ENCODE measurements at places on chromosomes 11 and 22.

DNA sequence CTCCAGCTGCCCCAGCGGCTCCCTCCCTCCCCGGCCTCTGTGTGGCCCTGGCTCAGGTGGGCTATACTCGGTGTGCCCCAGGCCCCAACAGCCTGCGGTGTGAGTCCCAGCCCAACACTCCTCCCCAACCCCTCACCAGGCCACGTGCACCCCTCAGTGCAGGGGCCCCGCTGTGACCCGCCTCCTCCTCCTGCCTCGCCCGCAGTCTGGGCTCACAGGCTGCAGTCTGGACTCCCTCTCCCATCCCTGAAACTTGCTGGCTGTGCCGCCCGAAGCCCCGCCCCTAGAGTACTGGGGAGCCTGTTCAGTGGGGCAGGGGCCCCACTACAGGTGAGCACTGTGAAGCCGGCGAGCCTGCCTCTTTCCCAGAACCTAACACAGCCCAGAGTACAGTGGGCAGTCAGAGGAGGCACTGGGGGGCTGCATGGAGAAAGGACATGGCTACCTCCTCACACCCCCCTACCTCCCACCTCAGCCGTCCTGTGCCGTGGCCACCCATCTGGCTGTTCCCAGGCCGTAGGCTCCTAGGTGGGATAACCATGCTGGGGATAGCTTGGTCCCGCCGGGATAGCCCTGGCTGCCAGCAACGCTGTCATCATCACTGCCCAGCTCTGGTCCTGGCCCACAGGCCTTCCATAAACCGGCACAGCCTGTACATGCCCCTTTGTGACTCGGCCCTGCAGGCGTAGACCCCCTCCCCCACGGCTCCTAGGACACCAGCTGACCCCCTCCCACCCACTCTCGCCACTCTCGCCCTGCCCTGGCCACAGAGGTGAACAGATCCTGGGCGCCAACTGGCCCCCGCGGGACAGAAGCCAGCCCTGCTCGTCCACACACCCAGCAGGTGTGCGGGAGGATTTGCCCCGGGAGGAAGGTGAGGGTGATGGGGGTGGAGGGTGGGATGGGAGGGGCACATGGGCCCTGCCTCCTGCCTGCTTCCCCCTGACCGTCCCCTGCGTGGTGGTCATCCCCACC is 29.7 kb downstream of the CELSR1 start:
- no peak for DNase-seq

DNA sequence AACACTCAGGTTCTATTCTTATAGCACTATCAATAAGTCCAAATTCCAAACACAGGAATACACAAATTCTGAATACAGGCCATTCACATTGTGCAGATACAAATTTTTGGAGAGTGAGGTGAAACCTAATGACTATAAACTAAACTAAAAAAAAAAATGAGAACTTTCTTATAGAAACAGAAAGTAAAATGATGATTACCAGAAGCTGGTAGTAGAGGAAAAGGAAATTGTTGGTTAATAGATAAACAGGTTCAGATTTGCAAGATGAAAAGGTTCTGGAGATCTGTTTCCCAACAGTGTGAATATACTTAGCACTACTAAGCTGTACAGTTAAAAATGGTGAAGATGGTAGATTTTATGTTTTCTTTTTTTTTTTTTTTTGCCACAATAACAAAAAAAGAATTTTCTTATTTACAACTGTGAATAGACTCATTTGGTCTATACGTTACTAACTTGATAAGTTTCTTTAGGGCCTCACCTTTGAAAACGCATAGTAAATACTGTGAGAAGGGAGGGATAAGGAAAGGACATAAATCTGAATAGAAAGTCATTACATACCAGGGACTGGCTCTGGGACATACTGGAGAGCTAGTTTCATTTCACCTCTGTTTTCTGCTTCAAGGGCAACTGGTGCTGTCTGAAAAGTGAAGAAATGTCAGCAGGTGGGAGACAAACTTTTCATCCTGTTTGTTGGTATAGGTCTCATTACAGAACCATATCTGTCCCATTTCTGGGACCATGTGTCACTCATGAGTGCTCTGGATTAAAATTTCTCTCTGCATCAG is 14.2 kb upstream of the CCDC89 start:
- DNase-seq, result no peak

DNA sequence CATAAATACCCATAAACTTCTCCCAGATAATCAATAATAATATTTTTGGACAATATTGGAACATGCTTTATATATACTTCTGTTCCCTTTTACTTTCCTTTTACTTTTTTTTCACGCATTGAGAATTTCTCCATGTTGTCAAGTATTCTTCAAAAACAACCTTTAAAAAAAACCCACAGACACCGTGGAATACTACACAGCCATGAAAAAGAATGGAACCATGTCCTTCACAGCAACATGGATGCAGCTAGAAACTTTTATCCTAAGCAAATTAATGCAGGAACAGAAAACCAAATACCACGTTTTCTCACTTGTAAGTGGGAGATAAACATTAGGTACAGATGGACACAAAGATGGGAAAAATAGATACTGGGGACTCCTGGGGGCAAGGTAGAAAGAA is 854.7 kb downstream of the TBC1D22A start:
- DNase-seq, result no peak

DNA sequence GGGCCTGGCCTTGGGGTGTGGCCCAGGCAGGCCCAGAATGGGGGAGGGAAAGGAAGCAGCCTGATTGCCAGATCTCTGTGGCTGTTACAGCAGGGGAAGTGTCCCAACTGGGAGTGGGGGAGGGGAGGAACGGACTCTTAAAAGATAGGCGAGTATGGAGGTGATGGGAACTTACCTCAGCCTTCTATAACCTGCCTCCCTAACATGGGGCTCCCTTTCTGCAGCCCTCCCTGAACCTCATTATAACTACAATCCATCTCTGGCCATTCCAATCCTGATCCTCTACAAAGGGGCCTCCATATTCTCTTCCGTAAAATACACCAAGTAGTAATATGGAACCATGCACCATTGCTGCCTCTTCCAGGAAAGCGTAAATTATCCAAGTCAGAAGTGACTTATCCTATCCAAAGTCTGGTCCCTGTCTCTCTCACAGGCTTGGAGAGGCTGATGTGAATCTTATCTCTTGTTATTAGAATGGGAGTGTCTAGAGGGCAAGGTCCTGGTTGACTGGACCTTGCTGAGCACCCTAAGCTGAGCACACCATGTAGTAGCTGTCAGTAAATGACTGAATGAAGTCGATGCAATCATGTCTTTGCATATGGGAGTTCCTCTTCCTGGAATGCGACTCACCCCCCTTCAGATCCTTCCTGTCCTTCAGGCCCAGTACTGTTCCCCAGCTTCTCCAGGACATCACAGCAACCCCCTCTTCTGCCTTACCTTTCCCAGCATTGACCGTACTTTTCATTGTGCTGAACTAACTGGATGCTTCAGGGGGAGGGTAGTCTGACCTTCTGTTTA is 5.9 kb downstream of the RHOG start:
- no peak for DNase-seq

GRCh38 chr11:121522043-121522941 is 69.5 kb upstream of the SORL1-AS1 start:
- no peak for DNase-seq

- no peak for DNase-seq
Measured at GRCh38 chr11:85316967-85317366, 310.2 kb downstream of the DLG2 start.

- DNase-seq, result no peak
Measured at GRCh38 chr11:102081313-102081712, 28.9 kb upstream of the YAP1 start.

DNA sequence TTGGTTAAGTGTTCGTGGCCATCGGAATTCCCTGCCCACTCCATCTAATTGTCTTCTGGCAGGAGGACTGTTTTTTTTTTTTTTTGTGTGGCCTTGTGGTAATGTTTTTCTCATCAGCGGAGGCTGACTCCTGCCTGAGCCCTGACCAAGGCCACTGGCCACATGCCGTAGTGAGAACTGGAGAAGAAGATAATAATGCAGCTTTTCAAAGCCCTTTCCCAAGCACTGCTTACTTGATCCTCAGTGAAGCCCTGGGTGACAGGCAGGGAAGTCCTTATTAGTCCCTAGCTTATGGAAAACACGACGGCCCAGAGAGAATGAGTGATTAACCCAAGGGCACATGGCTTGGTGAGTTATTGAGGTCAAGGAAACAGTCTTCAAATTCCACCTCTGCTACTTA is 71.2 kb downstream of the ADM start:
- DNase-seq, result no peak

- DNase-seq, result no peak
Measured at GRCh38 chr11:2471804-2472096, 26.9 kb downstream of the KCNQ1 start.

GRCh38 chr22:48722661-48723060 is 1105.0 kb downstream of the BRD1 start:
- peak; percentile 10 for DNase-seq

DNA sequence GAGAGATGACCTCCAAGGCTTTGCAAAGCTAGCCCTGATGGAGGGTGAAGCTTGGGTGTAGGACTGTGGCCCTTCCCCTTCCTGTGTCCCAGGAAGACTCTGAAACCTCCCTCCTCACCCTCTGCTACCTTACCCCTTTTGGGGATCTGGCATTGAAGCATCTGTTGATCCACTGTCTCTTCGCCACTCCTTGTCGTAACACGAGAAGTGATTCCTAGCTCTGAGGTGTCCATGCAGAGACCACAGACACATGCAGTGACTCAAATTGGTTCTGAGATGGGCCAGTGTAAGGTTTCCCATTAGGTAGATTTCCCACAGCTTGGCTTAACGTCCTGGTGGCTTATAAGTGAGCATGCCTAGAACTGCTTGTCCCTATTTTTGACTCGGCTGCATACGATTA is 101.4 kb downstream of the ZBTB16 start:
- DNase-seq, result no peak

GRCh38 chr11:108871867-108872266 is 207.0 kb downstream of the DDX10 start:
- no peak for DNase-seq

DNA sequence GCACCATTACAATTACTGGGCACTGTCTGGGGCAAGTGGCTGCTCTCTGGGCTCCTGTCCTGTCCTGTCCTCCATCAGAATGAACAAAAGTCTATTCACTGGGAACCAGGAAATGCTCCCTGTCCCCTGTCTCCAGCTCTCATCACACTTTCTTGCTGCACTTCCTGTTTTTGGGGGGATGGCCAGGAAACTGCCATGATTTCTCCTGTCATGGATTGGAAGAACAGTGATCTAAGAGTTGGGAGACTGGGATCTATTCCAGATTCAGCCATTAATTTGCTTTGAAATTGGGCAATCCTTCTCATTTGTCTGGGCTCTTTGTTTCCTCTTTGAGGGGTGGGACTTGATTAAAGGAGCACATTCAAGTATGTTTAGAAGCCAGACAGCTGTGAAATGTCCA is 61.4 kb upstream of the KIRREL3 start:
- DNase-seq, result no peak

GRCh38 chr11:8081591-8082250 is 710 bp downstream of the TUB start:
- no peak for DNase-seq

DNA sequence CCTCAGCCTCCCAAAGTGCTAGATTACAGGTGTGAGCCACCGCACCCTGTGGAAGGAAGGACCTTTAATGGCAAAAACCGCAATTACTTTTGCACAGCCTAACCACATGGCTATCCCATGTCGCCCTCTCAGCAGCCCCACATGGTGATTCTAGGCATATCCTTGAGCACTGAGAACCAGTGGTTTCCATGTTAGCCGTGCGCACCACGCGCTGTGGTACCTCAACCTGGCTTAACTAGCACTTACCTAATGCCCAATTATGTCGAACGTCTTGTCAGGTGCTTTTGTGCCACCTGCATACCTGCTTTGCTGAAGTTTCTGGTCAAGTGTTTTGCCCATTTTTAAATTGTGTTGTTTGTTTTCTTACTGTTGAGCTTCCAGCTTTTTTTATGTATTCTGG is 697.9 kb downstream of the BRD1 start:
- no peak for DNase-seq

DNA sequence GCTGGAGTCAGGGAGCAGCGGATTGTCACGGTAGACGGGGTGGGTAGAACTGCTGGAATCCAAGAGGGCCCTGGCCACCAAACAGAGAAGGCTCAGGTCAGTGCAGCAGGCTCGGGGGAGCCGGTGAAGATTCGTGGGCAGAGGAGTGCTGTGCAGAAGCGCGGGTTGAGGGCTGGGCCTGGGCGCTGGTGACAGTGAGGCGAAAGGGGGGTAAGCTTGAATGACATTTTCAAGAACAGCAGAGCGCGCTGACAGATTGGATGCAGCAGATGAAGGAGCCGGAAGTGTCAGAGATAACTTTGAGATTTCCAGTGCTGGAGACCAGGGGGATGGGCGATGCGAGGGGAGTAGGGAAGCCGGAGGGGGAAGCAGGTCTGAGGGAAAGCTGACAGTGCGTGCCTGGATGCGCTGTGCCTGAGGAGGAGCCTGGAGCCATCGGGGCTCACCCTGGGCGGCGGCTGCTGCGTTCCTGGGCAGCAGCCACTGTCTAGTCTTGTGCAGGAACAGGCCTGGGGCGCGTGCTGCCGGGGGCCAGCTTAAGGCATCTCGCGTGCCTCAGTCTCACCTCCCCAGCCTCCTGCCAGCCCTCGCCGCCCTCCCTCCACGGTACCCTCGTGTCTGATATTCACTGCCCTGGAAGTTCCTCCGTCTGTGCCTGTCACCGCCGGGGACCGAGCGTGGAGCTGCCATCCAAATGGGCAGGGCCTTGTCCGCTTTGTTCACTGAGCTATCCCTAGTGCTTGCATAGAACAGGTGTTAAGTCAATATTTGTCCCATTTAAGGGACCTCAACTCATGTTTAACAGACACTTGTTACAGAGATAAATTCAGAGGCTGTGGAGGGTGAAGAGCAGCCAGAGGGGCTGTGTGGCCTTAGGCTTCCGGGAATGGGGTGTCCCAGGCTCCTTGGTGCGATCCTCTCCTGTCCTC is 5.2 kb downstream of the GRIK4 start:
- no peak for DNase-seq

GRCh38 chr11:1036303-1036923 is at the start of gene MUC6:
Gene MUC6 (minus strand): TSS chr11:1036718. CDS start chr11:1036655, 63 bp downstream.
- DNase-seq, result no peak

GRCh38 chr11:112548641-112549040 is 288.0 kb upstream of the PLET1 start:
- DNase-seq, result no peak

DNA sequence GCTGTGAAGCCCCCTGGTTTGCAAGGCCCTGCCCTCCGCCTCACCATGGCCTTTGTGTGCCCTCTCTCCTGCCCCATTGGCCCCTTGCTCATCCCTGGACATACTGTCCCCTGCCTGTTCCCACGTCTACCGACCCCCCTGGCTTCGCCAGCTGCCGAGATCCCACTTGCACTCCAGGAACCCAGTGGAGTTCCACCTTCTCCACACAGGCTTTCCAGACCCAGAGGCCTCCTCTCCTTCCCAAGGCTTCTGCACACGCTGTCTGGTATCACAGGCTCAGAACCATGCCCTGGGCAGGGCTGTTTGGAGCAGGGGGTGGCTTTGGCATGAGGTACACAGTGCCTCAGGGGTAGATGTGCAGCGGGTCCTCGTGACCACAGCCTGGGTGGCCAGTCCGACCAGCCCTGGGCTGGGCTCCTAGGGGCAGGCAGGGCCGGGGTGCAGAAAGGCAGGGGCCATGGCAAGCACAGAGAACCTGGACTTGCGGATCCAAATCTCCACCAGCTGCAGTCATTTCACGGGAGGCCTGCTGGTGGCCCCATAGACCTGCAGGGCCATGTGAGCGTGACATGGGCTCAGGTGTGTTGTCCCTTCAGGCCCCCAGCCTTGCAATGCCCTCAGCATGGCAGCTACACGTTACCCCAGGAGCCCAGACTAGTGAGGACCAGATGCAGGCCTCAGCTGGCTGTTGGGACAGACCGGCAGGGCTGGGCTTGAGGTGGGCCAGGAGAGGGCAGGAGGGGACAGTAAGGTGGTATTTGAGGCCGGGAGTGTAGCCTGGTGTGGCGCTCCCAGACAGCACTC is 9.5 kb downstream of the GRK2 start:
- DNase-seq, result no peak

- no peak for DNase-seq
Measured at GRCh38 chr11:132078264-132079076, 708.1 kb downstream of the NTM start.
